ENCODE measurements at places on chromosomes 2 and 18.

GRCh38 chr2:240628808-240629618 is 3.7 kb downstream of the GPR35 start:
- no peak for DNase-seq

GRCh38 chr2:45024600-45025291 is 15.5 kb upstream of the SIX2 start:
- peak; percentile 89 for DNase-seq

- no peak for DNase-seq
These were observed 201.8 kb upstream of the LYPD1 start for GRCh38 chr2:132871831-132872230.

DNA sequence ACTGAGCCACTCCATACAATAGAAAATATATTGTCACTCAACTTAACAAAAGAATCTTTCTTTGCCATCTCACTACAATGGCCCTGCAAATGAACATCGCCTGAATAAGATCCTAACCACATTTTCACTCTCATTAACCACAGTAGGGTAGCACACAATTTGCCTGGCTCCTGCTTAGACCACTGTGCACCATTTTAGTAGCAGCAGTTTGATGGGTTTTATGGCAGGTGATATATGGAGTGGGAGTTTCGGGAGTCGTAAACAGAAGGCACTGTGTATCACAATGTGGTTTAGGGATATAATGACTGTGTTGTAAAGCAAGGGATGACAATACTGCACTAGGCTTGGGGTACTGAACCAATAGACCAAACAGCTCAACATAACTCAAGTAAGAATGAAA is 617.4 kb downstream of the BCL11A start:
- no peak for DNase-seq

DNA sequence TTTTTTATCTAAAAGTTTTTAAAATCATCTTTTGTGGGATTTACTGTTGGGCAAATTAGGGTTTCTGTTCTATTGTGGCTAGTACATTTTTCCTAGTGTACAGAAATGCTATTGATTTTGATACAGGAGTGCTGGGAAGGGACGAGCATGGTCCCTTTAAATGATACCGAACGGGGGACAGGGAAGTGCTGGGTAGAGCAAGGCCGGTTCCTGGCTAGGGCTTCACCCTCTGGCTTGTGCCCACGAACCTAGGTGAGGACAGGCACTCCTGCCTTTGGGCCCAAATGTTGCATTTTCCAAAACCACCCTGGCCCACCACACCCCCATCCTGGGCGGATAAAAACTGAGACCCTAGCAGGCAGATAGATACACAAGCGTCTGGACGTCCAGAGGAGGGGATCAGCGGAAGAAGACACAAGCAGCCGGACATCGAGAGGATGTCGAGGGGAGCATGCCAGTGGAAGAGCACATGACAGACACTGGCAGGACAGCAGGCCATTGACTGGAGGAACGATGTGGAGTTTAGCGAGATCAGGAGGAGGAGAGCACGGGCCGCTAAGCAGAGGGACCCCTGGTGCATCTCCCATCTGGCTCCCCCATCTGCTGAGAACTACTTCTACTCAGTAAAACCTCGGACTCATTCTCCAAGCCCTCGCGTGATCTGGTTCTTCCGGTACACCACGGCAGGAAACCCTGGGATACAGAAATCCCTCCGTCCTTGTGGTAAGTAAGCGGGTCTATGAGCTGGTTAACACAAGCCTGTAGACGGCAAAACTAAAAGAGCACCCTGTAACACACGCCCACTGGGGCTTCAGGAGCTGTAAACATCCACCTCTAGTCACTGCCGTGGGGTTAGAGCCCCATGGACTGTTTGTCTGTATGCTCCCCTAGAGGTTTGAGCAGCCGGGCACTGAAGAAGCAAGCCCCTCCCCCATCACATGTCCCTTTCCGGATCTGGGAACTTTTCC is 13.5 kb upstream of the CALCRL start:
- DNase-seq: no peak

GRCh38 chr2:218569661-218570500 is 1.2 kb downstream of the CNOT9 start:
- DNase-seq: no peak
